ENCODE measurements at places on chromosomes 1 and 21.

DNA sequence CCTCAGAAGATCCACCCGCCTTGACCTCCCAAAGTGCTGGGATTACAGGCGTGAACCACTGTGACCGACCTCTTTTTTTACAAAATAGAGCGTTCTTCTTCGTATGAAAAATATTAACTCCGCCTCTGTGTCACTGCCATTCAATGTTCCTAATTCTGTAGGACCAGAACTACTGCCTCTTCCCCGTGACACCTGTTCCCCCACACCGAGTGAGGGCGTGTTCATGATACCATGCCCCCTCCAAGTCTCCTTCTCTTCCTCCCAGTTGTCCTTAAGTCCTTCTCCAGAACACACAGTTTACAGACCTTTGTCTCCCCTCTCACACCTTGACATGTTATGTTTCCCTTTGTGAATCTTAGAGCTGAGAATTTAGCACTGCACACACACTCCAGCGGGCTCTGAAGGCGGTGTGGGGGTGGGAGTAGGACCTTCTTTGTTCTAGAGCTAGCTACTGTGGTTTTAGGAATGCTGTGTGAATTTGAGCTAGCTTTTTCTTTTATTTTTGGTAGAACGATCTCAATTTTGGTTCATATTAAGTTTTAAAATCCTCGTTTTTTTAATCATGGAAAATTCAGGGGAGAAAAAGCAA lies 82.4 kb upstream of the LPGAT1 start:
- no peak for DNase-seq

DNA sequence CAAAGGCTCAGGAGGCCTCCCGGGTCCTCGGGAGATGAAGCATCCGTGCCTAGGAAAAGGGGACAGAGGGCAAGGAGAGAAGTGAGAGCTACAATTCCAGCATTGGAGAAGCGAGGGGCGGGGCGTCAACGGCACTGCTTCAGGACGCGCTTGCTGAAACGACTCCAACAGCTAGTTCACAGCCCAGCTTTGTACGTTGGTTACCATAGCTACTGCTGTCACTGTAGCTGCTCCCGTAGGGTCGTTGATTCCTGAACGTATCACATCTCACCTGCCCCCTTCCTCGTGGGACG lies 63.1 kb downstream of the TOR1AIP2 start:
- DNase-seq: no peak

GRCh38 chr1:45260244-45260643 lies 53.8 kb upstream of the ZSWIM5 start:
- DNase-seq: no peak

DNA sequence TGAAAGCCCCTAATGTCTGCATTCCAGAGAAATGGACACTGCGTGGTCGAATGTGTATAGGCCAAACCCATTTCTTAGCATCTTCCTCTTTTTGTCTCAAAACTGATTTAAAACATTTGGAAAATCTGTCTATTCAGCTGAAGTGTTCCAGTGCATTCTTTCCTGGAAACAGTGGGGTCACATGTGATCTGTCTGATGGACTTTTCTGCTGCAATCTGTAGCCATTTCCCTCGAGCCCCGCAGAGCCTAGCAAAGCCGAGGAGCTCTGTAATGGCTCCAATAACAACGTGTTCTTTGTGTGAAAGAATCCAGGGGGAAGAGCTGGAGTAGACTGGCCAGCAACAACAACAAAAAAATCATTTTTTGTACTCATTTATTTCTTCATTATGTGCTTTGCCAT lies 329.3 kb downstream of the BARHL2 start:
- DNase-seq: no peak

DNA sequence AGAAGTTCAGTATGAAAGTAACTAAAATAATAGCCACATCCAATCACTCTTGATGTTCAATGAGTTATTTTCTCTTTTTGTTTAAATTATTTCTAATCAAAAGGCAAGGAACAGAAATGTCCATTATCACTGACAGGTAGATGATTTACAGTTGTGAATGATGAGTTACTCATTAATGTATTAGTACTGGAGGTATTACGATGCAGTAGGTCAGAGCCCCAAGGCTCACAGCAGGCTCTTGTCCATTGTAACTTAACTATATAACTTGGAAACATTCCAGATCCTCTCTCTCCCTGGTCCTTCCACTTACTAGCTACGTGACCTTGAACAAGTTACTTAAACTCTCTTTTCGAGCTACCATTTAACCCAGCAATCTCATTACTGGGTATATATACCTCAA lies 39.5 kb downstream of the CRB1 start:
- DNase-seq: no peak

- no peak for DNase-seq
These were observed 2.8 kb downstream of the AIRE start for GRCh38 chr21:44288251-44289110.

GRCh38 chr1:201751872-201752271 lies 77.1 kb upstream of the IPO9 start:
- DNase-seq: no peak

DNA sequence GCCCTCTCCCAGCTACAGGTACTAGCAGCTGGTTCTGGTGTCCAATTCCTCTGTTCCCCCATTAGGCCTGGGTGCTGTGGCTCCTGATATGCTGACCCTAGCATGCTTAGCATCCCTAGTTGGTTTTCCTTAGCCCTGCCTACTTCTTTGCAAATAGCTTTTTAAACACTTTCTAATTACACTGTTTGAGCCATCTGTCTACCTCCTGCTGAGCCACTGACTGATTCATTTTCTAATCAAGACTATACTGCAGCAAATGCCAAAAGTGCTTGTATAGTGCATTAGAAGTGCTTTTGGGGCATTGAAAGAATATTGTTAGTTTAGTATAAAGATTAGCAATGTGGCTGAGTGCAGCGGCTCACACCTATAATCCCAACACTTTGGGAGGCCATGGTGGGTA lies 36.3 kb downstream of the ERICH3 start:
- DNase-seq: no peak

GRCh38 chr1:2326524-2326923 lies 64.8 kb downstream of the MORN1 start:
- no peak for DNase-seq

DNA sequence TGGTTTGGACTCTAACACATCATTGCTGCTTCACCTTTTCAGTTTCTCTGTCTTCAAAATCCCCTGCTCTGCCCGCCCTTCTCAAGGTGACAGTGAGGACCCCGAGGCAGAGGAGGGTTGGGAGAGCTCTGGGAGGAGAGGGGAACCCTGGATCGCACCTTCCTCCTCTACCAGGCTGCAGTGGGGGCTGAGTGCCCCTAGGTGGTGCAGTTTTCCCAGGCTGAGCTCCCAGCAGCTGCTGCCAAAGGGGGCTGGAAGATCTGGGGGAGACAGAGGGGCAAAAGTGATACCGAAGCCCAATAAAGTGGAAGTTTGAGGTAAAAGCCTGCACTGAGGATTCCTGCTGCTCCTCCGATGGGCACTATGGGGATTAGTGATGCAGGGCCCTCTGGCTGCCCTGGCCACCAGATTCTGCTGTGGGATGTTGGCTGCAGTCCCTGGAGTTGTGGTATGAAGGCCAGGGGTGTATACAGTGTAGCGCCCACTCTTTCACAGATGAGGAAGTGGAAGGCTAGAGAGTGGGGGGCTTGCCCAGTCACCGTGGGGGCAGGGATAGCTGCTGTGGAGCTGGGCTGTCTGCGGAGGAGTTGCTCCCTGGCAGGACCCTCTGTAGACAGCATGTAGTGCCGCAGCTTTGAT lies 40.7 kb upstream of the SCMH1 start:
- no peak for DNase-seq

GRCh38 chr21:36035381-36035791 lies 24.9 kb downstream of the SETD4 start:
- DNase-seq: no peak

- no peak for DNase-seq
These were observed 61.1 kb downstream of the FMN2 start for GRCh38 chr1:240152611-240153297.

DNA sequence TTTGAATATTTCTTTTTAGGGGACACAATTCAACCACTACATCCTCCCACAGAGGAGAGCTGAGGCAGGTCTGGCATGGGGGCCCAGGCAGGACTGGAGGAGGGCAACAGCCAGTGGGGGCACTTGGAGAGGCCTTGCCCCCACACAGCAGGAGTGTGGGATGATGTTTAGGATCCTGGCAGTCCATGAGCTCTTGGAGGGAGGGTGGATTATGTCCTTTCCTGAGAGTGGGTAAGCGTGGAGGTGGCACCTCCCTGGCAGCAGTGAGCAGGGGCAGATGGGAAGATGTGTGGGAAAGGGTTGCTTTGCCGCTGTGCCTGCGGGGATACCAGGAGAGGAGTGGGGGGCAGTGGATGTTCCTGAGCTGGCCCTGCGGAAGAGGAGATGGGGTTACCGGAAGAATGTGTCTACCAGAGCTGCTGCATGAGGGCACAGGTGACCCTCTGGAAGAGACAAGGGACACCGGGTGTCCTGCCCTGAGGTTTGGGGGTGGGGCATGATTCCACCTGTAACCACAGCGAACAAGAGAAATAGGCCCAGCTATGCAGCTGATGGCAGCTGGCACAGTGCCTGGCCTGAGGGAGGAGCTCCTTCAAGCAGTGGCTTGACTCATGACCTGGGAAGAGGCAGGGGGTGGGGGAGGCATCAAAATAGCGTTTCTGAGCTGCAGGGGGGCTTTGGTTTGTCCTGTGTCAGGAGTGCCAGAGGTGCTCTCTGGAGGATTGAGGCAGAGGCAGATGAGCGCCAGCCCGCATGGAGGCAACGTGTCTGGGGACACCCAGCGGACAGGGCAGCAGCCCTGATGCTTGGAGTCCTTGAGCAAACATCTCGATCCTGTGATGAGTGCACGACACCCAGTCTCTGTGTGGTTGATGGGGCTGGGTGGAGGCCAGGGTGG lies 123.9 kb upstream of the TMPRSS2 start:
- no peak for DNase-seq

DNA sequence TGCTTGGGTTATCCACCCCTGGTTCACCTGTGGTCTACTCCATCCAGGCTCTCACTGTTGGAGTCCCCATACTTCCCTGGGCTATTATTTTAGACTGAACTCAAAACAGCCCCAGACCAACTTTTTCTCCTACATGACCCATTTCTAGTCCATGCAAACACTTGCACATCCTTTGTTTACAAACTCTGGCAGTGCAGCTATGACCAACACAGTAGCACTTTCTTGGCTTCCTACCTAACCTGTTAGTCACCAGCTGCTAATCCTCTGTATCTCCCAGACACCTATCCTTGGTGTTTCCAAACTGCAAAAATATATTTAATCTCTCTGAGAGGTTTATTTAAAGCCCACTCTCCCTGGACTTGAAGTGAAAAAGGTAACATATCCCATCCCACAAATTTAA lies 90.8 kb downstream of the DDAH1 start:
- no peak for DNase-seq

- DNase-seq: no peak
These were observed 475.9 kb downstream of the PTPRU start for GRCh38 chr1:29712284-29712651.

DNA sequence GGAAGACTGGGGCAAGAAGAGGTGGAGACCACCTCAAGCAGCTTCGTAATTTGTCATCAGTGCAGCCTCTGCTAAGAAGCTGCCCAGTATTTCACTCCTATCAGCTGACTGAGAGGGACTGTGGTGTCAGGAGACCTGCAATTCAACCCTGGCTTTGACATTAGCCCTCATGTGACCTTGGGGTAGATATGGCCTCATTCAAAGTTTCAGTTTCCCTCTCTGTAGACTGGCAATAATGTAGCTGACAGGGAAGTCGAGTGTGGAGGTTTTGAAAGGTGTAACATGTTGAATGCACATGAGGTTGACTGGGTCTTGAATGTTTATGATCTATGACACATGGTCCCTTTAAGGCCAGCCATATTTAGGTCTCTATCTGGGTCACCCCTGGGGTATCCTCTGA lies 2.2 kb upstream of the SPRR4 start:
- DNase-seq: no peak

- DNase-seq: no peak
These were observed 35.3 kb downstream of the LDLRAD1 start for GRCh38 chr1:53982763-53983104.

DNA sequence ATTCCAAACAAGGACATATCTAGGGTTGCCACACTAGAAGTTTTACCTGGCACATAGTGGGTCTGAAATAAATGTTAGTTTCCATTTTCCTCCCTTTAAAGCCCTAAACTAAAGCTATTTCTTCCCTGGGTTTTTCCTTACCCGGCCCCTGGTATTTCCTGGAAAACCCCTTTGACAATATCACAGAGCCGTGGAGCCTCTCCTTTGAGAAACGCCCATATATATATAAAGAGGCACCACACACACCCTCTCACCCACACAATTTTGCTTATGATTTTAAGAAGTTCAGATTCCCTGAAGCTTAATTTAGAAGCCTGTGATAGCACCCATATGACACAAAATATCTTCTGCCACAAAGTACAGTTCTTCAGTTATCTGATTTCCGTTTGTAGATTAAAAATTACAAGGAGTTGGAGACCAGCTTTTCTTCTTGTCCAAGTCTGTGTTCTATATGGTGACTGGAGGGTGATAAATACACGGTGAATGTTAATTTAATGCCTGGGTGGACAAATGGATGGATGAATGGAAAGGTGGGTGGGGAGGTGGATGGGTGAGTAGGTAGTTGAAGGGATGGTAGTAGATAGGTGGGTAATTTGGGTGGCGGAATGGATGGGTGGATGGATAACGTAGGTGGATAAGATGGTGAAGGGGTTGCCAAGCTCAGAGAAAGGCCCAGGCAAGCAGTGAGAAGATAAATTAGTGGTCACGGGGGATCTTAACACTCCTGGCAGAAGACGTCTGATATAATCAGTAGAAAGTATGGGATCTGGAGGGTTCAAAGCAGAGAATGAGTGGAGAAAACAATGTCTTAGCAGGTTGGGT lies 154.4 kb upstream of the FGGY start:
- no peak for DNase-seq

DNA sequence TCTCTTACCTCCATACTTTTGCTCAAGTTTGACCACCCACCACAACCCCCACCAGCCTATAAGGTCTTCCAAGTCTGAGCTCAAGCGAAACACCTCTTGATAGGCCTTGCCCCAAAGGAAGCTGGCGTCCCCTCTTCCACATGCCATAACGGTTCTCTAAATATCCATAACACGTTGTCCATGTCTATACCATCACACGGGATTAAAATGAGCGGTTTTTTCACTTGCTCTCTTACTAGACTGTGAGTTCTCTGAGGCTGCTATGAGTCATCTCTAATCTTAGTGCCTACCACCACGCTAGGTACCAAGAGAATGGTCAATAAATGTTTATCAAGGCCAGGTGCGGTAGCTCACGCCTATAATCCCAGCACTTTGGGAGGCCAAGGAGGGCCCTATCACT lies 41.0 kb downstream of the WASF2 start:
- DNase-seq: no peak

GRCh38 chr1:181626279-181626938 lies 143.1 kb downstream of the CACNA1E start:
- DNase-seq: no peak

GRCh38 chr1:226690460-226690982 lies 48.6 kb downstream of the ITPKB start:
- peak; percentile 53 for DNase-seq

Measured in stimulated activated CD4-positive, alpha-beta T cell treated with anti-CD3 and anti-CD28 coated beads, Interleukin-15, amount 100 ng/mL, for 48 hours (primary cell).